Stimulated activated CD4-positive, alpha-beta T cell treated with anti-CD3 and anti-CD28 coated beads, Interleukin-15, amount 100 ng/mL, for 1 hour (primary cell): ENCODE measurements at places on chromosomes 3 and 15.

GRCh38 chr3:37491776-37492175 lies 317.4 kb upstream of the LRRFIP2 start:
- DNase-seq = no peak

GRCh38 chr3:196431181-196432136 lies 768 bp downstream of the UBXN7 start:
- peak; percentile 3 for DNase-seq

- DNase-seq = no peak
These were observed 43.3 kb downstream of the POMGNT2 start for GRCh38 chr3:43062564-43063040.

GRCh38 chr3:36680952-36681351 lies 83.4 kb downstream of the DCLK3 start:
- DNase-seq = no peak
